Activated gamma-delta T cell (primary cell): ENCODE measurements at places on chromosomes 11 and 22.

GRCh38 chr22:17108256-17109112 is 12.7 kb downstream of the TMEM121B start:
- no peak for DNase-seq

GRCh38 chr11:58923300-58923788 is 15.9 kb upstream of the GLYATL1 start:
- DNase-seq: no peak

- no peak for DNase-seq
These were observed 339.7 kb upstream of the B3GAT1 start for GRCh38 chr11:134751766-134752165.

DNA sequence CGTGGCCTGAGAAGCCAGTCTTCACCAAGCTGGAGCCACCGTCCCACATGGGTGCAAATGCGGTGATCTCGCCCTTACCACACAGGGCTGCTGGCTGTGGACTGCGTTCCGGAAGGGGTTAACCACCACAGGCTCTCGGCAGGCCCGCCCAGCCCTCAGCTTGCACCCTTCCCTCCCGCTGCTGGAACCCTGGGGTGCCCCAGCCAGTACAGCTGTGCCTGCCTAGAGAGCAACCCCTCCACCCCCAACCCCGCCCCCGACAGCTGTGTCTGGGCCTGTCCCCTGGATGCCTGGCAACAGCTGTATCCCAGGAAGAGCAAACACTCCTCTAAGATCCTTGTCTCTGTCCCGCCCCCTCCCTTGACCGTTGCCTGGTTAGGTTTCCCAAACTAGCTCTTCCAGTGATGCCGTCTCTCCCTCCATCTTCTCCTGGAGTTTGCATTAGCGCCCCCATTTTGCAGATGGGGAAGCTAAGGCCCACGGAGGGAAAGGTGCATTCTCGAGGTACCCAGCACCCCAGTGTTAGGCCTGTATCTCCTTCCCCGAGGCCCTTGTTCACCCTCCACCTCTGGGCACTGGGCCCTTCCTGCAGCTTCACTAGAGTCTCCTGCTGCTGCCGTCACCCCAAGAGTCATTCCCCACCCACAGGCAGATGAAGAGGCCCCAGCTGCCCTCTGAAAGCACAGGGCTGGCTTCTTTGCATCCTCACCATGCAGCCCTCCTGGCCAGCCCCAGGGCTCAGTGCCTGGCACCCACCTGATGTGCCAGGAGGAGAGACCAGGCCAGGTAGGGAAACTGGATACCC is 12.6 kb upstream of the COX8A start:
- DNase-seq: peak; percentile 23
